ENCODE measurements at places on chromosomes 5 and 9.

GRCh38 chr5:11611011-11611410 is 293.2 kb downstream of the CTNND2 start:
- no peak for DNase-seq

DNA sequence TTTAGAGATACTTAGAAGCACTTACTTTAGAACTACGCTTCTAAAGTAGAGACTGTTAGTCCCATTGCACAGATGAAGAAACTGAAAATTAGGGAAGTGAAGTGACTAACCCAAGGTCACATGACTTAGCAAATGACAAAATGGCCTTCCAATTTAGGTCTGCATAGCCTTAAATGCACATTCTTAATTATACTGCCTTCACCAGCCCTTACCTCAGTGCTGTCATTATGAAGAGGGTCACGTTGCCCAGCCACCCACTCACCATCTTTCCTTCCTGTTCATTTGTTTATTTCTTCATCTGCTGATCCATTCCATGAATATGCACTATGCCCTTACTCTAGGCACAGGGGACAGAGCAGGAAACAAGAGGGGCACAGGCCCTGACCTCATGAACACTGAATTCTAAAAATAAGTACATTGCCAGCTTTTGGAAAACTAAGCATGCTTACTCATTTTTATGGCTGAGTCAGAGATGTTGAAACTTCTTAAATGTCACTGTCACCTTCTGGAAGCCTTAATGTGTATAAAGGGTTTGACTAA is 8.6 kb downstream of the HAVCR2 start:
- DNase-seq, result no peak

DNA sequence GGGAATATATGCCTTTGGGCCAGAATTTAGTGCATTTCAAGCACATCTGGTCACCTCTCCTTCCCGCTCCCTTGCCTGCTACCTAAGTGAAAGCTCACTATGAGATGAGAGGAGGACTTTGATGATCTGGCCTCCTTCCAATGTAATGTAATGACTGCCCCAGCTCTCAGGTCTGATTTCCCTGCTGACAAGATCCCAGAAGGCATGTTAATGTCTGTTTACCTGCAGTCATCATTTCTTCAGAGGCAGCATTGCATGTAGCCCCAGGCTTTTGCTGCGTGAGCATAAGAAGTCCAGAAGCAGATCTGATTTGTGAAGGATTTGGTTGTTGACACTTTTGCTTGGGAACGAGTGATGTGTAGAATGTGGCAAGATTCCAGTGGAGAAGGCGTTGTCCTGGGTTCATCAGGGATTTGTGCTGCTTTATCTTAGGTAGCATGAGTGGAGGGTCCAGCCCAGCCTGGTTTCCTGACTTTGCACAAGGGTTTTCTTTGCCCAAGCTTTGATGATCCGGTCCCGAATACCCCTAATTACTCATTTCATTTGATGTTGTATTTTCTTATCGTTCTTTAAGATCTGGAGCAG is 192.7 kb downstream of the GOLPH3 start:
- no peak for DNase-seq

GRCh38 chr5:169650701-169651331 is 13.7 kb downstream of the DOCK2 start:
- no peak for DNase-seq

DNA sequence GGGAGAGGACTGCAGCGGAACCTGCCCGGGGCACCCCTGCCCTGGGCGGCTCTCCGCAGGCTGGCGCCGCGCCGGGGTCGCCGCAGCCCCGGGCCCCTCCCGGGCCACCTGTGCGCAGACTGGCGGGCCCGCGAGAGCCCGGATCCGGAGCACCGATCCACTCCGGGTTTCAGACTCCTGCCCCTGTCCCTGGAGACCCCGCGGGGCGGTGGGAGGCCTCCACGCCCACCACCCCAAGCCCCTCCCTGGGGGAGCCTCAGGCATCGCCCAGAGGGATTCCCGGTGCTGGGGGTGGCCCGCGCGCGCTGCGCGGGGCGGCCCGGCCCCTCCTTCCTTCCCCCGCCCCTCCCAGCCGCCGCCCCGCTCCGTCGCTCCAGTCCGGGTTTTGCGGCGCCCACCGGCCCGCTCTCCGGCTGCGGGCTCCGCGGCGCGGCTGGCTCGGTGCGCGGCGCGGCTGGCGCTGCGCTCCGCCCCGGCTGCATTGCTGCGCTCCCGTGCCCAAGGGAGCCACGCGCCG is at the start of gene UNC5A:
Gene UNC5A, plus strand, starts transcription at position 479 of the 517 bp plus-strand sequence. CDS start 192 bp downstream, outside the sequence.
- no peak for DNase-seq

GRCh38 chr5:34722183-34722582 is 66.1 kb downstream of the RAI14 start:
- no peak for DNase-seq

DNA sequence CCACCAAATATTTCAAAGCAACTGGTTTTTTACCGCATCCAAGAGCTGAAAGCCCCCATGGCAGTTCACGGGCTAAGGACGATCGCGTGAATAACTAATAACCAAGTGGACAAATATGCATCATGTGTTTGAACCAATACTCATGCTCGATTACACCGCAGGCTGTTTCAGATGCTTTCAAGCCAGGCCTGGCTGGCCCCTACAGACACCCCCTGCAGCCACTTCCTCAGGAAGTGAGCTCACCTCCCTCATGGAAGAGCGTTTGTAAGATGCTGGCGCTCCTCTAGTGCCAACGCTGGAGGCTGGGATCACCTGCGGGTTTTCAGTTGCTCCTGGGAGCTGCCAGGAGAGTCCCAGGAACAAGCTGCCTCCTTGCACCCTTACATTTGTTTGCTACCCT is 53.9 kb upstream of the PTCH1 start:
- no peak for DNase-seq

DNA sequence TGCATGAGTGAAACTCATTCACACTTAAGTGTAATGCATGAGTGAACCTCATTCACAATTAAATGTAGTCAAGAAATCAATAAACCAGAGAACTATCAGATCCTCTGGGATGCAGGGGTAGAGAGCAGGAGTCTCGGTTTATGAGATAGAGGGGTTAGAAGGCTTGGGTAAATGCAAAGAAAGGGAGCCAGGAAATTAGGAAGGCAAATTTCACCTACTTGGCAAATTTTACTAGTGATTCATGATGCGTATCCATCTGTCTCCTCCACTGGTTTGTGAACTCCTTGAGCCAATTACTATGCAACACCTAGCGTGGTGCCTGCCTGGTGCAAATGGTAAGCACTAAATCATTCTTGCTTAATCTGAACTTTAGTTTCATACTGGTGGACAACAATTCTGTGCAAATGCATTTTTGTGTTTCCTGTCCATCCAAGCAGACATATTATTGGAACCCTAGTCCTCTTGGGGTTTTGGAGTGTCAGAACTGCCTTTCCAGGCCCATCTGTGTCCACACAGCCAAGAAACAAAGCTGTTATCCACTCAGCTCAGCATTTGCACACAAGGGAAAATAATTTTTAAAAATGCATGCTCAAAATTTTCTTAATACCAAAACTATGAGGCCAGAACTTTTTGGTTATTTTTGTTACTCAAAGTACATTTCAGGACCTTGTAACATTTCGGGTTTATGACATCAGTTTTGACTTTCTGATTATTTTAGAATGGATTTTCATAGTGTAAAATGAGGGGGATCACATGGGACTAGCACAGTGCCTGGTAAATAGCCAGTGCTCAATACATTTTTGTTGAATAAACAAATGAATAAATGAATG is 5.2 kb downstream of the HAPLN1 start:
- no peak for DNase-seq

DNA sequence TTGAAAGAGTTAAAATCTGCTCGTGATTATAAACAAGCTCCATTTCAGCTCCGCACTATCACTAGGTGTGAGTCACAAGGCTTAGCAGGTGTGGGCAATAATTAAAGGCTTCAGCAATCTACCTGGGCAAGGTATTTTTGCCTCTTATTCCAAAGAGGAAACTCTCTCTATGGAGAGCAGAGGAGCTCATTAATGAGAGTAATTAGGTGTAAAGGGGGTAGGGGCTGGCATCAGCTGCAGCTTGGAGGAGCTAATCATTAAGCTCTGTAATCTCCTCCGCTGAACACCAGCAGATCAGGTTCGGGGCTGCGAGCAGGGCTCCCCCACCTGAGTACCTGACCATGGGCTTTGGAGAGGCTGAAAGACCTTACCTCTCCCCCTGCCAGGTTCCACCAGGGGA is 129.2 kb downstream of the CRB2 start:
- no peak for DNase-seq

DNA sequence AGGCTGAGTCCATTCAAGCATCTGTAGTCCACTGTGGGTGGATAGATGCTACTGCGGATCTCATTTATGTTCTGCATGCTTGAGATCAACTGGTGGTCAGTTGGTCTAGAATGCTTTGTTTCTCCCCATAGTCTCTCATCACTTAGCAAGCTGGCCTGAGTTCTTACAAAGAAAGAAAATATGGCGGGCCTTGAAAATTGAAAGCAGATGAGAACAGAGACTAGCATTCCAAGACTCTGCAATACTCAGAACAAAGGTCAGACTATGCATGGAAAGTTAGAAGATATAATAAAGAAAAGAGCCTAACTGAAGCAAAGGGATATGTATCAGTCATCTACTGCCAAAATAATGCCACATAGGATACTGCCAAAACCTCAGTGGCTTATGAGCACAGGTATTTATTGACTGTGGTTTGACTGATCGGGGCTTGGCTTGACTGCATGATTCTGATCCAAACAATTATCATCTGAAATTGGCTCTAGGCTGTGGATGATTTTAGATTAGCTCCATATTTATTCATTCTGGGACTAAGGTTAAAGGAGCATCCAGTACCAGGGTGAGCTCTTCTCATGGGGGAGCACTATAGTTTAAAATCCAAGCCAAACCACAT is 258.9 kb downstream of the TAF11L14 start:
- DNase-seq, result no peak

- DNase-seq, result no peak
These were observed 137.9 kb downstream of the GABBR2 start for GRCh38 chr9:98570663-98571440.

- no peak for DNase-seq
These were observed 291.2 kb downstream of the ARHGAP26 start for GRCh38 chr5:143061161-143061945.

DNA sequence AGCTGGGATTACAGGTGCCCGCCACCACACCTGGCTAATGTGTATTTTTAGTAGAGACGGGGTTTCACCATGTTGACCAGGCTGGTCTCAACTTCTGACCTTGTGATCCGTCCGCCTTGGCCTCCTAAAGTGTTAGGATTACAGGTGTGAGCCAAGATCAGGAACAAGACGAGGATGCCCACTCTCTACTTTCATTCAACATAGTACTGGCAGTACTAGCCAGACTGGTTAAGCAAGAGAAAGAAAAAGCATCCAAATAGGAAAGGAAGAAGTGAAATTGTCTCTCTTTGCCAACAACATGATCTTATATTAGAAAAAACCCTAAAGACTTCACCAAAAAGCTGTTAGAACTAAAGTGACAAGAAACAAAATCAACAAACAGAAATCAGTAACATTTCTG is 7.4 kb upstream of the ENDOG start:
- DNase-seq, result no peak

- no peak for DNase-seq
These were observed 67.8 kb downstream of the SGCD start for GRCh38 chr5:156394642-156395305.

- no peak for DNase-seq
These were observed 6.1 kb downstream of the SCAI start for GRCh38 chr9:125137200-125137599.

- no peak for DNase-seq
These were observed 19.7 kb upstream of the GRIA1 start for GRCh38 chr5:153470736-153471135.

DNA sequence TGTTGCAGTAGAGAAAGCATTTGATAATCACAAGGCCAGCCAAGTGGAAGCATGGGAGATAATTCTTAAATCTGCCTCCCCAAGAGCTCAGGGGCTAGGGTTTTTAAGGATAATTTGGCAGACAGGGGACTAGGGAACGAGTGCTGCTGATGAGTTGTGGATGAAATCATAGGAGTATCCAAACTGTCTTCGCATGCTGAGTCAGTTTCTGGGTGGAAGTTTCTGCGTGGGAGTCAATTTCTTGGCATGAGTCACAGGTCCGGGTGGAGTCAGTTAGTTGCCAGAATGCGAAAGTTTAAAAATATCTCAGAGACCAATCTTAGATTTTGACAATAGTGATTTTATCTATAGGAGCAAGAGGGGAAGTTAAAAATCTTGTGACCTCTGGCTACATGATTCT is 112.6 kb downstream of the TMC1 start:
- no peak for DNase-seq

GRCh38 chr5:178323541-178323865 is 90.9 kb upstream of the PHYKPL start:
- DNase-seq, result no peak

DNA sequence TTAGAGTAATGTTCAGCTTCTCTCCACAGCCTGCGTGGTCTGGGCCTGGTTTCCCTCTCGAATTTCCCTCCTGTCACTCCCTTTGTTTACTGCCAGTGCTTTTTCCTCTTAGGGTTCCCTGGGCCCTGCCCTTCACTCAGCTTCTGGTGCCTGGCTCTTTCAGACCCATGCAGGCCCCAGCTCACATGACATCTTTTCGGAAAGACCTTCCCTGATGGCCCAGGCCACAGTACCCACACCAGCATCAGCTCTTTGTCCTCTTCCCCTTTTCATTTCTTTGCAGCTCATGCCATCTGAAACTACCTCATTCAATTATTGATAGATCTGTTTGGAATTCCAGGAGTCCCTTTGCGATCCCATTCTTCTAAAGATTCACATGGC is 68.1 kb upstream of the ABL1 start:
- DNase-seq, result no peak

DNA sequence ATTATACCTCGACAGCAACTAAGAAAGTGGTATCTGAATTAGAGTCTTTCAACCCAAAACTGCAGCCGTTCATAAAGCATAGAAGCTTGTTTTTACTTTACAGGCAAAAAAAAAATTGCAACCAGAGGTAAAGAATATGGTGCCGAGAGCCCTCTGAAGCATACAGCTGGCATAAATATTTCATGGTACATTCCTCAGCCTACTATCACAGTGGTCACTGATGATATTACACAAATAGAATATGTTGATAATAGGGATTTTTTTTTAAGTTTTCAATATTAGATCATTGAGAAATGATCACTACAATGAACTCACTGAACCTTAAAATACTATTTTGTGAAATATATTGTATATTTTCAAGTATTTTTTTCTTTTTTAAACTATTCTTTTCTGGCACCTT is 6.2 kb upstream of the SMC2 start:
- no peak for DNase-seq

DNA sequence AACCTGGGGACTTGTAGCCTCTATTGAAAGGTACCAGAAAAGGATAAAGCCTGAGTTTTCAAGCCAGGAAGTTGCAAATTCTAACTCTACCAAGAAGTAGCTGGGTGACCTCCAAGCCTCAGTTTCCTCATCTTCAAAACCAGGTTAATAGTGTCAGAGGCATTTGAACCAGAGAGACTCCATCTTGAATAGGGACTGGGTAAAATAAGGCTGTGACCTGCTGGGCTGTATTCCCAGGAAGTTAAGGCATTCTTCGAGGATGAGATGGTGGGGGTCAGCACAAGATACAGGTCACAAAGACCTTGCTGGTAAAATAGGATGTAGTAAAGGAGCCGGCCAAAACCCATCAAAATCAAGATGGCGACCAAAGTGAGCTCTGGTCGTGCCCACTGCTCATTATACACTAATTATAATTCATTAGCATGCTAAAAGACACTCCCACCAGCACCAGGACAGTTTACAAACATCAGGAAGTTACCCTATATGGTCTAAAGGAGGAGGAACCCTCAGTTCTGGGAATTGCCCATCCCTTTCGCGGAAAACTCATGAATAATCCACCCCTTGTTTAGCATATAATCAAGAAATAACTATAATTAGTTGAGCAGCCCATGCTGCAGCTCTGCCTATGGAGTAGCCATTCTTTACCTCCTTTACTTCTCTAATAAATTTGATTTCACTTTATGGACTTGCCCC is 3.8 kb upstream of the SERINC5 start:
- DNase-seq, result no peak
